ENCODE measurements at places on chromosomes 6 and 20.

DNA sequence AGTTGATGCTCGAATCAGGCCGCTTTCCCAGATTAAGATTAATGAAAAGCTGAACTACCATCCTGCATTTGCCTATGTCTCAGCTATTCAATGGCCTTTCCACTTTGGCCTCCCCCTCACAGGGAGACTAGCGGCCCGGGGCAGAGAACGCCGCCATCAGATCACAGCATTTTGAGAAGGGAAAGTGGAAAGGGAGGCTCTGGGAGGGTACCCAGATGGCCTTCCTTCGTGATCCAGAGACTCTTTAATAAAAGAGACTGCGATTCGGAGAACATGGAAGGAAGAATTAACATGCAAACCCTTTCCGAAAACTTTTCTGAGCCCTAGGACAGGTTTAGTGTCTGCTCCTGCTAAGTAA, 533 bp downstream of the MRPS18A start:
- no peak for DNase-seq

DNA sequence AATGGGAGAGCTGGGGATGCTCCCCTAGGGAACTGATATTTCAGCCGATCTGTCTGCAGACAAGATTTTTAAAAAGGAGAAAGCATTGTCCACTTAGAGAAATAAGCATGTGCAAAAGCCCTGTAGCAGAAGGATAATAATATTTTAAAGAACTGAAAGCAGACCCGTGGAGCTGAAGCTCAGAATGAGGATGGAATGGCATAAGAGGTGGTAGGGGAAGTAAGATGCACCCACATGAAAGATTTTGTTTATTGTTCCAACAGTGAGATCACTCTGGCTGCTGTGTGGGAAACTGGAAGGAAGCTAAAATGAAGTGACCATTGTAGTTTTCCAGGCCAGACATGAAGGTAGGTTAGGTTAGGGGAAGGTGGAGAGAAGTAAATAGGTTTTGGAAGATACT, 266.4 kb upstream of the PRDM1 start:
- peak; percentile 59 for DNase-seq

GRCh38 chr6:110944681-110945151, 13.8 kb upstream of the GTF3C6 start:
- peak; percentile 93 for DNase-seq

GRCh38 chr20:58691773-58692578, 624 bp upstream of the NPEPL1 start:
- no peak for DNase-seq

DNA sequence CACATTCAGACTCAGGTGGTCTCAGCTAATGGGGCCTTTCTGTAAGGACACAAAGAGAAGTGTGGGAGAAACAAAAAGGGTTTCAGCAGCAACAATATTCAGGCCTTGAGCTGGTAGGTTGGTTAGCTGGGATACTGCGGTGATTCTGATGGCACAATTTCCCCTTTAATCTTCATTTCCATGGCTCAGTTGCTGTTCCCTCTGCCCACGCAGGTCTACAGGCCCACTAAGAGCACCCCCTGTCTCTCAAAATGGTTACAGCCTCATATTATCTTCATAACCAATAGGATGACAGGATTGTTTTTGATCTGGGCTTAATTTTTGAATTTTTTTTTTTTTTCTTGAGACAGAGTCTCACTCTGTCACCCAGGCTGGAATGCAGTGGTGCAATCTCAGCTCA, 48.9 kb downstream of the MYB start:
- DNase-seq = no peak

DNA sequence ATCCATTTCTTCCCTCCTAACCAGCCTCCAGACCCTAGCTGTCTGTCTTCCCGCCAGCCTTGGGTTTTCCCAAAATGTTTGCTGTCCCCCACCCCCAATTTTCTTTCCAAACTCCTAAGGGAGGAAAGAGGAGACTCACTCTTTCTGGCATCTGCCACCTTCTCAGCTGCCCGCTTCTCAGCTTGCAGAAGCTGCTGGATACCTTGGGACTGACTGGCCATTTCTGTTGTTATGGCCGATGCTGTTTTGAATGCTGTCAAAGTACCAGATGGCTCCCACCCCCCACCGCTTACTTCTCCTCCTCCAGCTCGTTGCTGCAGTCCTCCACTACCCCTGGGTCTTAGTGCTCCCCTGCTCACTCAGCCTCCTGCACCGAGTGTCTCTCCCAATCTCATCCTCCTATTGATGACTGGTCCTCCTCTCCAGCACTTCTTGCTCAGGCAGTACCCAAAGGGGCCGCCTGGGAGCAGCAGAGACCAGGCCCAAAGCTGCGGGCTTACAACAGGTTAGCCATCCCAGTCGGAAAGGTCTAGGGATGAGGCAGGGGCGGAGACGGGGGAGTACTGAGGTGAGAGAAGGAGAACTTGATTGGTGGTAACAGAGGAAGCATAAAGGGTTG, at the start of gene ATP6V1G2:
Gene ATP6V1G2 (minus strand): TSS at position 270 of the 619 bp plus-strand sequence. CDS start 49 bp downstream, at position 221.
- peak; percentile 93 for DNase-seq

DNA sequence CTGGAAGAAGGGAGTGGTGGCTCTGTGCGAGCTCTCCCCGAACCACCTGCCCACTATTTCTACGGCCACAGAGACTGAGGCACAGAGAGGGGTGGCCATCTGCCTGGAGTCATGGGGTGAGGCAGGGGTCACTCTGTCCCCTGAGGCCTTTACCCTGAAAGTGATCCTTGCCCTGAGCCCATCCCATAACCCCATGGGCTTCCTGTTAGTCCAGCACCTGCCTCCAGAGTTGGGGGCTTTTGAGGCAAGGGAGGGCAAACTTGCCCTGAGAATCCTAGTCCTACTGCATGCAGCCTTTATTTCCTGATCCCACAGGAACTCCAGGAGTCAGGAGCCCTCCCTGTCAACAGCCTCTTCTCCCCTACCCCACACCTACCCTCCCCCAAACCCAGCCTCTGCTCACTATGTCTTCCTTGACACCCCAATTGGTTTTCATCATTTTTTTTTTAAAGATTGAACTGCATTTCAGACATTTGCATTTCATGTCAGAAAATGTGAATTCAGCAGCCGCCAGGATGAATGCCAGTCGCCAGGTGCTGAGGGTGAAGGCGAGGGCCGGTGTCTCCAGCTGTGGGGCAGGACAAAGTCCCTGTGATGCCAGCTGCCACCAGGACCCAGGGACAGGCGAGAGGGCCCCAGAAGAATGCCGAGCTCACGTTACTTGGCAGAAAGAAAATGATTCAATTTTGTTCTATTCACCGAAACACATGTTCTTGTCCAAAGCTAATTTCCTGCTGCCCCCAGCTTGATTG, 47.6 kb upstream of the NNAT start:
- DNase-seq = no peak

DNA sequence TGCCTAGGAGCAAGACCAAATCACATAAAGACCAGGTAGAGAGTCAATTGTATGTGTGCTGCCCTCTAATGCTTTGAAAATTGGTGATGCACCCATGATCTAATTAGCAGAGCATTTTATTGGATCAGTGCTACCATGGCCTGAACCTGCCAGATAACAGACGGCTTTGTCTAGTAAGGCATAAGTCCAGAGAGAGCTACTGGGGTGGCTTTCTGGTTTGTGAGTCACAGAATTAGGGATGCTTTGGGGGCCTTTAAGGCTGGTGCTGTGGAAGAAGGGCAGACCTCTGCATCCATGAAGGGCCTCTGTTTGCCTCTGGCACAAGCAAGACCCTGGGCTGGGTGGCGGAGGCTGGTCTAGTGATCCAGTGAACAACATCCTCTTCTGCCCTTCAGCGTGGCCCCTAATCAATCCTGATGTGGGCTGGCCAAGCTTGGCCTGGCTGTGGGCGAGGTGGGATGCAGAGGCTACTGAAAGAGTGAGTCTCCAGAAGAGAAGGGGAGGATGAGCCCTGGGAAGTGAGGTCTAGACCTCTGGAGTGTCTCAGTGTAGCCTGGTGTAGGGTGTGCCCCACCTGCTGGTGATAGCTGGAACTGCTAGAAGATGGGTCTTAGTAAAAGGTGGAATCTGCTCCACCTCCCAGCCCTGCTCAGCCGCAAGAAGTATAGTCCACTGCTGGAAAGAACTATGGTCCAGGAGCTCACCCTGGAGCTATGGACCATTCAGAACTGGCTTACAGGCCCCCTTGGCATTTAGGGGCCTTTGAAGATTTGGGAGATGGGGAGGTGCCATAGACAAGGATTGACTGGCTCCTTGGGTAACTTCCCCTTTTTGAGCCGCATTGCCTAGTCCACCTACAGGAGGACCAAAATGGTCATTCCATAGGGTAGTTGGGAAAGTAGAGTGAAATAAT, 36.7 kb upstream of the AAR2 start:
- peak; percentile 75 for DNase-seq

DNA sequence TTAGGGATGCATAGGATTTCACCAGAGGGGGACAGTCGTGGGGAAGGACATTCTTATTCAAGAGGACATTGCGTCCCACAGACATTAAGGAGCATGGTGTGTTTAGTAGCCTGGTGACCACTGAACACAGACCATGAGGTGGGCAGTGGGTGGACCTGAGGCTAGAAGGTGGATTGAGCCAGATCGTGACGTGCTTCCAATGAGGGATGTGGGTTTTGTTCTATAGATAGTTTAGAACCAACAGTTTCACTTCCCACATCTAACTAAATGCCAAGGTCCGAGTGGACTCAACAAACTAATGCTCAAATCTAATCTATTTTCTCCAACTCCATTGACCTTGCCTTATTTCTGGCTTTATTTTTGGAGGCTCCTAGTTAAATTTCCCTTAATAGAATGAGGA, 58.5 kb downstream of the OGFRL1 start:
- DNase-seq = no peak

- no peak for DNase-seq
Measured at GRCh38 chr20:4122926-4123325, 107.6 kb upstream of the RNF24 start.

- DNase-seq = no peak
Measured at GRCh38 chr6:110676396-110676795, 138.9 kb downstream of the CDK19 start.
